ENCODE measurements at places on chromosomes 4 and X. TPM values are rescaled to one million over a fixed set of nuclear protein-coding genes. Genes with fewer than 3 reads are reported as not detected.

DNA sequence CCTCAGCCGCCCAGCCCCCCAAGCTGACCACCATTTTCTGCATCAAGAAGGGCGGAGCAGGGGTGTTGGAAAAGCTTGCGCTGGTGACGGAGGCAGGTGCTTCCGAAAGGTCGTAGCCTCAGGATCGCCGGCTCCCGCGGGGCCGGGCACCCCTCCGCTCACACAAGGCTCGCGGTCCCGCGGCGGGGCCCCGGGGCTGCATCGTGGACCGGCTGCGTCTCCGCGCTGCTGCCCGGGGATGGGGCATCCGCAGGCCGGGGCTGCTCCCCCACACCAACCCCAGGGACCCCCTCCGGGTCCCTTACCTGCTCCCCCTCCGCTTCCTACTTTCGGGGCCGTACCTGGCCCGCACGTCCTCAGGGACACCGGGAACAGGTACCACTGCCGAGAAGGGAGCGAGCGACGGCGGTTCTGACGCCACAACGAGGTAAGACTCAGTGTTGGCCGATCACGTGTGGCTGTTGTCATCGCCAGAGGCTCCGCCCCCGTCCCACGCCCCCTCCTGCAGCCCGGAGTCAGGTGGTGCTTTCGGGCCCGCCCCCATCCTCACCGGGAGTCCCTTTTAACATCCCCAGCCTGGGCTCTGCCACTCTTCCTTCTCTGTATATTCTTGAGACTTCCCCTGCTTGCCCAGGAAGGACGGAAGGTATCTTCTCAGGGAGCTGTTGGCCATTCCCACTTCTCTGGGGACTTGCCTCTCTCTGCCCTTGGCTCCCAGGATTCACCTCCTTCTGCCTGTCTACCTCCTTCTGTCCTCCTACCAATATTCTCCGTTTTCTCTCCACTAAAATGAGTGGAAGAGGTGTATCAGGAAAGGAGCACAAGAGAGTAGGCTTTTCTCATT is at the start of gene BEX2:
BEX2 (minus strand) TSS at position 436 of the 844 bp plus-strand sequence. CDS start 1,014 bp downstream, outside the sequence.
- DNase-seq, result no peak

GRCh38 chr4:119638359-119638758 is 9.8 kb upstream of the PDE5A start:
- DNase-seq, result no peak

DNA sequence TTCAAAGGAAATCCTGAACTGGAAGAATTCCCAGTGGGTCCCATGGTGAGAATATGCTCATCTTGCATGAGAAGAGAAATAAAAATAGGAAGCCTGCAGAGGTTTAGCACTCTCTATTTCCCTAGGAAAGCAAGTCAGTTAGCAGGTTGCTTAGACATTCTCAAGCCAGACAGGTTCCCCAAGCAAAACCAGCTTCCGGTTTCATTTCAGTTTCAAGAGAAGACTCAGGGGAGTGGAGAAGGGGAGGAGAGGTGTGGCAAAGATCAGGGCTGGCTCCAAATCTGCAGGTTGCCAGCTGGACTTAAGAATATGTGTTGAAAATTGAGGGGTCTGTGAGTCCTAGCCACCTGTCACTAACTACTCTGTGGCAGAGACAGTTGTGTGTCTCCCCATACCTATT is 107.5 kb downstream of the CLNK start:
- DNase-seq, result no peak

- DNase-seq, result no peak
These were observed 465.9 kb downstream of the MID1IP1 start for GRCh38 chrX:39267176-39267575.

- DNase-seq, result no peak
These were observed 177.7 kb upstream of the MID1 start for GRCh38 chrX:10798041-10798440.

DNA sequence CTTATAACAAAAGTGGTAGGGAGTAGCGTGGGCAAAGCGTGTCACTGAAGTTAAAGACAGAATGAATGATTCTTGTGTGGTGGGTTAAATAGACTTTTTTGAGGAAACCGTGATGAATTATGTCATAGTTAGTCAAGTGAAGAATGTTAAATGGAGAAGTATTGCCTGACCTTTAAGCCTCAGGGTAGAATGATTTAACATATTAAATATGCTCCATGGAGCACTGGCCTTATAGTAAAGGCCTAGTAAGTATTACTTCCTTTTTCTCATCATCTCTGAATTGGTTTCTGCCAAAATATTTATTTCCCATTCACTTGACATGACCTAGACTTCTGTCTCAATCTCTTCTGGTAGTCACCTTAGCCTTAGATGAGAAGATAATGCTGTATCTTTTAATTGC is 23.7 kb downstream of the MAGEB1 start:
- no peak for DNase-seq

DNA sequence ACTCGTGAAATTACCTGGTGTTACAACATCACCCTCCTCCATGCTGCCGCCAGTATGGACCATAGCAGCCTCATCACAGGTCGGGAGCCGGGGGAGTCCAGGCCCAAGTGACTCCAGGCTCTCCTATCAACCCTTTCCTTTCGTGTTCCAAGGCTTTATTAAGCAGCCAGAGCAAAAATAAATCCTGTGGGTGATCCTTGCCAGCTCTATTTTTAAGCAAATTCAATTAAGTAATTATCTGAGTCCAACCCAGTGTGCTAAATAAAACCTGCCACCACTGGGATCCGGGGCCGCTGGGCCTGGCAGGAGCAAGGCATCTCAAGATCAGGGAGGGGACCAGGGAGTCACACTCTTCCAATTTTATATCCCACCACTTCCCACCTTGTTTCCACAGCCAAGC is 80.7 kb upstream of the PRPS1 start:
- DNase-seq, result no peak

Gene TMEM164
- total RNA-seq, result 12.0 TPM

Gene RNF175
- total RNA-seq, result not detected

All from glomerular endothelial cell (primary cell).